ENCODE measurements at places on chromosomes 16 and 17.
A peak's percentile ranks its signal among the peaks of the same experiment; 100 is the strongest.

DNA sequence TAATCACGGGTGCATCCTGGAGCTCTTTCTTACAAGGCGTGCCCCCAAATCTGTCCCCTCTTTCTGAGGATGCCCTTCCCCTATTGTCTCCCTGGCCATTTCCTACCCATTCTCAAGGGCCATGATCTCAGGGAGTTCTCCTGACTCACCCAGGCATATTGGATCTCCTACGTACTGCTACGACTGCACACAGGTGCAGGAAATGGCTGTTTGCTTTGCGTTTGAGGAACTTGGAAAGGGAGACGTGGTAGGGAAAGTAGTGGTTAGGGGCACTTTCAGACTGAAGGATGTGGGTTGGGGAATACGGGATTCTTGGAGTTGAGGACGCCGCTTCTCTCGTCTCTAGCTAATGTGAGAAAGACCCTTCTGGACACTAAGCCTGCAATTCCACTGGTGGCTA, 18.7 kb upstream of the MEOX1 start:
- no peak for DNase-seq

GRCh38 chr17:48002266-48002915, 31.5 kb downstream of the CDK5RAP3 start:
- DNase-seq: peak; percentile 52

GRCh38 chr16:51773071-51773890, 622.2 kb upstream of the SALL1 start:
- DNase-seq: no peak

DNA sequence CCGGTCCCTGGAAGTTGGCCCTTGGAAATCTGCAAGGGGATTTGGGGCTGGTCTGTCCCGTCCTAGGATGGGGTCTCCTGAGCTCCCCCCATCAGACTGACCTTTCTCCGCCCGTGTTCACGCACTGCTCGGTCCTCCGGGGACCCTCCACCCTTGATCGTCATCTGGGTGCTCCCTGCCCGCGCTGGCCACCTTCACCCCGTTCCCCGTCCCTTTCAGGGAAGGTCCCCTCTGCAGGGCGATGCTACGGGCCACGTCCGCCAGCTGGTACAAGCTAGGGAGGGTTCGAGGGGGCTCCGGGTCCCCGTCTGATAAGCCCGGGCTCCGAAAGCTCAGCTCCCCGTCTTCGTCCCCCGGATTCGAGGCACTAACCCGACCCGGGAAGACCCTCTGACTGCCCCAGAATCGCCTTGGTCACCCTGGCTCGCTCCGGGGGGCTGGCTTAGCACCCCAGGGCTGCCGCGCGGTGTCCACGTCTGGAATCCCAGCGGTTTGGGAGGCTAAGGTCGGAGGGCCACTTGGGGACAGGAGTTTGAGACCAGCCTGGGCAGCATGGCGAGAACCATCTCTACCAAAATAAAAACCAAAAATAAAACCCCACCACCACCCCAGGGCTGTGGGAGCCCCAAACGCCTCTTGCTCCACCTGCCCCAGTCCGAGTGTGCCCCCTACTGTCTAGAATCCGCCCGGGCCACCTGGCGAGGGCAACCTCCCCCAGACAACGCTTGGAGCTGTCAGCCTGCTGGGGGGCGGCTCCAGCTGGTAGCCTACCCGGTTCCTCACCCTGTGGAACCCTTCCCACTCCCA, 1.1 kb upstream of the SLC43A2 start:
- DNase-seq: no peak

GRCh38 chr16:65572156-65572555, 450.3 kb upstream of the CDH11 start:
- no peak for DNase-seq

GRCh38 chr16:1812732-1813163, 13.9 kb downstream of the HAGH start:
- DNase-seq: peak; percentile 80

- no peak for DNase-seq
Observed at GRCh38 chr16:3118204-3118790, 5.9 kb downstream of the ZNF205 start.

GRCh38 chr16:46830417-46830901, 521 bp downstream of the C16orf87 start:
- DNase-seq: peak; percentile 24

- no peak for DNase-seq
Observed at GRCh38 chr17:80760511-80760911, 215.9 kb downstream of the RPTOR start.

GRCh38 chr16:56967733-56968132, 6.0 kb downstream of the CETP start:
- no peak for DNase-seq

DNA sequence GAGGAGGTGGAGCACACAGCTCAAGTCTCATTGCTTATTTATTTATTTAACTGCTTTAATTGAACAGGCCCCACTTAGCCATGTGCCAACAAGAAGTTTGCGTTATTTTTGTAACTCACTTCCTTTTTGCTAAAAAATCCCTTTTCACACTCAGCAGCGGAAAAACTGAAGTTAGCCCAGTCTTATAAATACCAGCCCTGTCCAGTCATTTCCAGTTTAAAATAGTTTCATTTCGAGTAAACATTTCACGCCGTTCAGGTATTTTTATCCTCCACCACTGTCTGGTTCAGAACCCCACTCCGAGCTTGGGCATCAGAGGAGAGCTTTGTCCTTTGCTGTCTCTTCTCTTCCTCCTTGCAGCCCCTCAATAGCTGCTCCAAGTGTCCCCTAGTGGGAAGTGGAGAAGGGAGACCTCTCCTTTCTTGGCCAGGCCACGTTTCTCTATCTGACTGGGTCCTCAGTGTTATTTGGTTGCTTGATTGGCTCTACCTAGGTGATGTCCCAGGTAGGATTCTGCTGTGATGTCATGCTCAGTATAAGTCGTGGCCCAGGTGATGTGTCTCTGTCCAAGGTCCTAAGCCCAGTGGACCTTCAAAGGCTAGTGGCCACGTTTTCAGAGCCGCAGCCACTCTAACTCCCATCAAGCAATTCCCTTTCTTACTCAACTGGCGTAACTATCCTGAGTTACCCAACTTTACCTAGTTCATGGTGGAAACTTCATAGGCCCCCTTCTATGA, 53.0 kb upstream of the GAS7 start:
- no peak for DNase-seq

Data from DMS 273 treated with DMSO at 0.1 percent for 48 hours (cell line).